ENCODE measurements at places on chromosomes 16 and 17.

- no peak for DNase-seq
These were observed 25.6 kb downstream of the PMP22 start for GRCh38 chr17:15239491-15239890.

- no peak for DNase-seq
These were observed 58.5 kb downstream of the IQCK start for GRCh38 chr16:19776565-19776964.

DNA sequence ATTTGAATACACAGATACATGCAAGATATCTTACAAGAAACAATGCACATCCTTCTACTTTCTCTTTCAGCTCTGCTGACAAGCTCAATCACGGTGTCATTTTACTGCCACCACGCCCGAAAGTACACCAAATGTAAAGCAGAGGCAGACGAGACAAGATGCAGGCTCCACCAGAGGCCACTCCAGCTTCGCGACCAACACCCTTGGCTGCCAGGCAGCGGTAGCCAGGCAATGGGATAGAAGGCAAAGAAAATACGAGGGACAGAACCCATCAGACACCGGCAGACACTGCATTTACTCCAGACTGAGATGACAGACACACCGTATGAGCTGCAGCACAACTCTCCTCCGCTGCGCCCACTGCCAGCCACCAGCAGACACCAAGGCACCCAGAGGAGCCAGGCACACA is 41.0 kb downstream of the USP22 start:
- no peak for DNase-seq

GRCh38 chr17:46730679-46731078 is 87.8 kb downstream of the WNT3 start:
- no peak for DNase-seq

- no peak for DNase-seq
These were observed 5.7 kb downstream of the DLG4 start for GRCh38 chr17:7213895-7214299.

DNA sequence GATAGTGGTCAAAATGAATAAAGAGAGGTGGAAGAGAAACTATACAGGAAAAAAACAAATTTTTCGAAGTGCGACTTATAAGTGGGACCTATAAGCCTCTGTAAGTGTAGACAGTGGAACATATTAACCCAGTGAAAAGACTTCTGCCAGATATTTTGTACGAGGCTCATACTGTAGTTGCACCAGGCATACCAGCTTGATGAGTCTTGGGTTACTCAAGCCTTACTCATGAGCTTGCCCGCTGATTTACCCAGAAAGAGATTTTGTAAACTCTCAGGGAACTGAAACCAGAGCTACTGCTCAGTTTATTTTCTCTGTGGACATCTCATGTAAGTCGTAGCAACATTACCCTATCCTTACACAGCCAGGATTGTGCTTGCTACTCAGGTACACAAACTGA is 708.0 kb upstream of the SOX9 start:
- no peak for DNase-seq

DNA sequence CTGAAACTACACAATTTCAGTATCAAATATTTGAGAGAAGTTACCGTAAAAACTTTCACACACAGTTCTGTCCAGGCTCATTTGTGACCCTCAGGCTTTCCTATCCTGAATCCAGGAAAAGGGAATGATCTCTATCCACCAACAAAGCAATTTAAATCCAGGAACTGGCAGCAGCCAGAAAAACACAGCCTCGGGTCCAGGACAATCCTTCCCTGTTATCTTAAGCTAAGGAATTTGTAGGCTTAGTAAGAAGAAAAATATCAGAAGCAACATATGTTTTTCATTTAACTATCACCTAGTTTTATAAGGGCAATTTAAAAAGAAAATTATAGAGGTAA is 47.1 kb downstream of the TEX2 start:
- DNase-seq, result no peak

DNA sequence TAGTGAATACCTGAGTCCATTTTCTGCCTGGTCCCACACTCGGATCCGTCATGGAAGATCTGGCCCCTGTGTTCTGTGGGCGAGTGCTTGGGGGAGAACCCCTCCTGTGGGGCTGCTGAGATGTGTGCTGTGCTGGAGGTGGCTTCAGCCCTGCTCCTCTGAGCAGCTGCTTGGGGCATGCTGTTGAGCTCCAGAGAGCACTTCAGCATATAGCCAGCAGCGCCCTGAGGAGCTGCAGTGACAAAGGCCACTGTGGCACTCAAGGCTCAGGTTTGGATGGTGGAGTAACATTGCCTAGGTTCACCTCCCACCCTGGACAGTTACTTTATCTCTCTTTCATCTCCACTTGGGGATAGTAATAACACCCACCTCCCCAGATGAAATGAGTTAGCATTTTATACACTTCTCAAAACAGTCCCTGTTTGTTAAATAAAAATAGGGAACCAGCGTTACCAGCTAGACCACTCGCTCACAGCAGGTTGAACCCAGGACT is 75.3 kb downstream of the KSR1 start:
- DNase-seq, result no peak

GRCh38 chr17:8151641-8152111 is 528 bp downstream of the PER1 start:
- DNase-seq, result no peak

- no peak for DNase-seq
These were observed 9.6 kb downstream of the MYO19 start for GRCh38 chr17:36525113-36525512.

DNA sequence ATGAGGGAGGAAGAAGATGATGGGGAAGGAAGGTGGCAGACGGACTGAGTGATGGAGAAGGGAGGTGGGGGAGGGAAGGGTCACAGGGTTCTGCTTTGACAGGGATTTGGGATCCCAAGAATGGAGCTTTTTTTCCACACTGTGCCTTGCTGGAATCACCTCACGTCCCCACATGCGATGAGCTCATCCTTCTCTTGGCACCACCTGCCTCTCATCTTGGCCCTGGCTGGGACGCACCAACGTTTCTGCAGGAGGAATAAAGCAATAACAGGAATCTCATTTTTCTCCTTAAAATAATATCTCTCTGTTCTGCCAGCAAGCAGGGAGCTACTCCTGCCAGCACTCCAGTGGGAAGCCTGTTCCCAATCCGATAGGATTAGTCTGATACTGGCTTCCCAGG is 47.8 kb downstream of the MEOX1 start:
- no peak for DNase-seq

GRCh38 chr16:71670537-71670936 is 44.6 kb downstream of the MARVELD3 start:
- DNase-seq, result no peak
